ENCODE measurements at places on chromosomes 4 and X. TPM values are rescaled to one million over a fixed set of nuclear protein-coding genes. Genes with fewer than 3 reads are reported as not detected.
A peak's percentile ranks its signal among the peaks of the same experiment; 100 is the strongest.

The SLC49A3 gene
- total RNA-seq = 3.9 TPM

DNA sequence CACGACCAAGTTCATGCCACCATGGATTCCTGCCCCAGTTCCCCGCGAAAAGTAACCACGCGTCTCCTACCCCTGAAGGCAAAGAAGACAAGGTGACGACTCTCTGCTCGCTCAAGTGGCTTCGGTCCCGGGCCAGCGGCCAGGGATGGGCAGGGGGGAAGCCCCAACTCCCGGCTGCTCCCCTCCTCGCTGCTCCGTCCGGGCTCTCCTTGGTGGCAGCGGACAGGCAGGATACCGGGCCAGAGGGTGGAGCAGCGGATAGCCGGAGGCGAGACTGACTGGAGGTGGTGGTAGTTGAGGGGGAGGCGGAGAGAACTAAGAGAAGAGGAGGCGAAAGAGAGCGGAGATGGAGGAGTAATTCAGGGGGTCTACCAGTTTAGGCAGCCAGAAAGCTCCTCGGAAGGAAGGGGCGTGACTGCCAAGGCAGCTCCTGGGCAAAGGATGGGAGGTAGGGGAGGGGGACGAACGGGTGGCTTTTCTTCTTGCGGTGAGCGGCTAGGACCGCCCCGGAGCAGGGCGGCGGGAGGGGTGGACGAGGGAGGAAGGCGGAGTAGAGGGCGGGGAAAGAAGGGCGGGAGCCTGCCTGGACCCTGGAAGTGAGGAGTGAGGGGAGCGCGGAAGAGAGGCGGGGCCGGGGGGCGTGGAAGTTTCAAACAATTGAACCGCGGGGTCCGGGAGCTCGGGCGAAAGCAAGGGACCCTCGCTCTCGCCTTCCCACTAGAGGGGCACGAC, at the start of gene AMOT:
TSS of gene AMOT (minus strand) at position 450 of the 732 bp plus-strand sequence. CDS start 17,705 bp downstream, outside the sequence.
- DNase-seq = peak; percentile 75

GRCh38 chr4:1998296-1998695, 10.5 kb downstream of the NELFA start:
- DNase-seq = no peak

GRCh38 chr4:95636061-95636460, 87.3 kb upstream of the UNC5C start:
- DNase-seq = no peak

GRCh38 chr4:105470766-105471165, 3.1 kb downstream of the PPA2 start:
- no peak for DNase-seq

GRCh38 chr4:184279496-184280061, 61.9 kb upstream of the ENPP6 start:
- DNase-seq = no peak
